ENCODE measurements at places on chromosomes 2 and 18.
A peak's percentile ranks its signal among the peaks of the same experiment; 100 is the strongest.

DNA sequence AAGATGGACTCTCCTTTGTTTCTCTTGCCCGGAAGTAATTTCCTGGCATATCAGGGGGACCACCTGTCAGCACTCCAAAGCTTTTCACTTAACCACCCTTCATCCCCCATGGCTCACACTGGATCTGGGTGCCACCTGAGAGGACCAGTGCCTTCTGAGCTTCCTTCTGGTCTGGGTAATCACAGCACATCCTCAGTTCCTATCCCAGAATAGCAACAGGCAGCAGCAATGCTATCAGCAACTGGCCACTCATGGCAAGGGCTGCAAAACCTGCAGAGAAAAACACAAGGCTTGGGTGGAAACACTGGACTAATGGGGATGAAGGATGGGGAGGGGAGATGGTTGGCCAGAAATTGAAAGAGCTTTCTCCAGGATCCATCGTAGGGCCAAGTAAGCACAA is 59.9 kb upstream of the STPG4 start:
- no peak for DNase-seq

DNA sequence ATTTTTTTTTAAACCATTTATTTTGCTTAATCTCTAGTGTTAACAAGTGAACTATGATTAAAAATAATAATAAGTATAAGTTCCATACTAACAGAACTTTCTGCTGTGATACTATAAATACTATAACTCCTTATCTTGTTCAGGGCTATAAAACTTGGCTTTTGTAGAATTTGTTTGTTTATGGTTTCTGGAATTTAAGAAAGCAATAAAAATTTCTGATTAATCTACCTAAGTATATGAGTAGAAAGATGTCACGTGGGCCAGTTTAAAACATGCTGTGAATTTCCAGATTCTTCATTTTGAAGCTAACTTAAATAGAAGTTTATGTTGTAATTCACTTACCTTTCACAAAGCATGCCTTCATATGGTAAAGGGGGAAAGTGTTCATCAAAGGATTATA is 1236.3 kb upstream of the ACVR2A start:
- DNase-seq: no peak

- DNase-seq: no peak
Measured at GRCh38 chr2:161046876-161047275, 113.4 kb upstream of the TANK start.

GRCh38 chr2:119068154-119068725 is 90.3 kb downstream of the C1QL2 start:
- DNase-seq: no peak

GRCh38 chr18:21000667-21001066 is 110.9 kb downstream of the ROCK1 start:
- DNase-seq: no peak

DNA sequence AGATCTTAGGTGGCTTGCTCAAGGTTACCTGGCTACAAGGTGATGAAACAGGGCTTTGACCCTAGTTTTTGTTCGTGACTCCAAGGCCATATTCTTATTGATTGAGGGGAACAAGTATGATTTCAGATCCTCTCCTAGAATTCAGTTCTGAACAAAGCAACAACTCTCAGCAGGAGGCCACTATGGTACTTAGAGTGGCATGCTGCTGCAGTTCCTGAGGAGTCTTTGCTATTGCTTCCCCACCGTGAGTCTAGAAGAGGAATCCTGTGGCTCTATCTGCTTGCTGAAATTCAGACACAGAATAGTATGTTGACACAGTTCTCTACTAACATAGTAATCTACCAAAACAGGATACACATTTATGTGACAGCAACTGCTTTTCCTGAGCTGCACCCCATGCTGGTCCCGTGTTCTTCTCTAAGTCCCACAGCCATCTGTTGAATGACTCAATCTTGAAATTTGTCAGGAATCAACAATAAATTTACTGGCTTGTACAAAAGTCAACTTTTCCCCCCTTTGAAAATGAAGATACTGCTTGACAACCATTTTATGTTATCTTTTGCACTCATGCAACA is 4.1 kb downstream of the TGFBRAP1 start:
- no peak for DNase-seq

- no peak for DNase-seq
Measured at GRCh38 chr2:211248841-211249240, 692.4 kb downstream of the CPS1 start.

DNA sequence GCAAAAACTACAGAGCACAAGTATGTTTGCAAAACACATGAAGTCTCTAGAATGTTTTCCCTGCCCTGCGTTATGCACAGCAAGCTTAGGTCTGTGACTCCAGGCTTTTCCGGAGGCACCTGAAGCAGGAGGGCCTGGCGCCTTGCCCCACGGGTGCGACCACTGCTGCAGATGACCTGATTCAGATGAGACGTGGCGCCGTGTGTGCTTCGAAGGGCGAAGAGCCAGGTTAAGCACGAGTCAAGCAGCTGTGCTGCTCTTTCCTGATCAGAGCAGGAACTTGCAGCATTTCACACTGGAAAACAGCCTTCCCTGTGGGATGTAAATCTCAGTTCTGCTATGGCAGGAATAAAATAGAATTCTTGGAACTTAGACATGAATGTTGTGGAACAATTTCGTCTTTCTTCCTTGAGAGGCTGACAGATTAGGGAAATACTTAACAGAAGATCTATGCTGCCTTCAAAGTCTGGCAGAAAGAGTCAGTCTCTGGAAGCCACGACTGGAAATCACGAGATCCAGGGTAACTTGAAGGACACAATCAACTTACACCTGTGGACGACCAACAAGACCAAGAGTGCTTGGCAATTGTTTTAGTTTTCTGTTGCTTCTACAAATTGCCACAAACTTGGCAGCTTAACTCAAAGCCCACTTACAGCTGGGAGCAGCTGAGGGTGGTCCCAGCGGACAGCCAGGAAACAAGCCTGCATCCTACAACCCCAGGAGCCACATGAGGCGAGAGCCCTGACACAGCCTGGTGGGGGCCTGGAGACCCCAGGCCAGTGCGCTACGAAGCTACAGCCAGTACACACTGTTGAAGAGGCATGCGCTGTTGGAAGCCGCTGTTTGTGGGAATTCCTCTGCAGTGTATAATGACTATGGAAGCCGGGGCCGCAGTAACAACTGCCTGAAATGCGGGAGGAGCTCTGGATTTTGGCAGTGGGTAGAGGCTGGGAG is 42.9 kb downstream of the EIPR1 start:
- DNase-seq: no peak

- no peak for DNase-seq
Measured at GRCh38 chr2:20596193-20596972, 54.5 kb downstream of the HS1BP3 start.

DNA sequence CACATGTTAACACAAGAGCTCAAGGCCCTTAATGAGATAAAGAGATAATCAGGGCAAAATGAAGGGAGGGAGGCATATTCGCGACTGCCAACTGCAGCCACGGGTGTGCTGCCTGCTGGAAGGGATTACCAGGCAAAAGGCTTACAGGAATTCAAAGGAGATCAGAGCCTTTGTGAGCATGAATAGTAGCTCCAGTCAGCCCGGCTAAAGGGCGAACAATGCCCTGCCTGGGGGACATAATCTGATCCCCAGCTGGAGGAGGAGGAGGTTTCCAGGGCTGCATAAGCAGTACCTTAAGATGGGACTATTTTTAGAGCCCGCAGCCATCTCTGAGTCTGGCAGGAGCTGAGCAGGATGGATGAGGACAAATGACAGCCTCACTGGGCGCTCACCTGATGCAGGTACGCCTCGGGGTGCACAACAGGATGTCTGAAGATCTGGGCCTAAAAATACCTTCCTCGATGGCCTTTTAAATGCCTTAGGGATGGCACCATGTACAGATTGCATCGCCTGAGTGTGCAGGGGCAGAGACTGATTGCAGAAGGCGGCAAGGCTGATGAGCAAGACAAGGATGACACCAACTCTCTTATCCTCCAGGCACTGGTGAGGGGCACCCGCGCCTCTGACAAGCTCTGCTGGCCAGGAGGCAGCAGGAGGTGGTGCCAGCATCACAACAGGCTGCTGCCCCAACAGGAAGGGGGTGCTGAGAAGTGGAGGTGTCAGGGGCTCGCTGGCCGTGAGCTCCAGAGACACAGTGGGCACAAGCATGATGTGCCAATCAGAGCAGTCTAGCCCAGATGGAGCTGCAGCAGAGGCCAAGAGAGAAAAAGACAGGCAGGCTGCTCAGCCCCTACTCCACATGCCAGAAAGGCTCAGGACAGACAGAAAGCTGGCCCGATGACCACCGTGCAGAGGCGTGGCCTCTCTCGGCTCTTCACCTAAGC is 111.4 kb downstream of the EIPR1 start:
- no peak for DNase-seq

- DNase-seq: no peak
Measured at GRCh38 chr18:8984131-8984721, 118.3 kb upstream of the NDUFV2 start.

GRCh38 chr2:178208817-178209216 is 14.5 kb downstream of the OSBPL6 start:
- DNase-seq: no peak

GRCh38 chr2:85015653-85016360 is 44.8 kb downstream of the KCMF1 start:
- DNase-seq: no peak

- no peak for DNase-seq
Measured at GRCh38 chr2:28707592-28707991, 44.0 kb upstream of the PPP1CB start.

- DNase-seq: no peak
Measured at GRCh38 chr2:23204685-23205242, 180.2 kb upstream of the KLHL29 start.

GRCh38 chr18:36187193-36187825 is at the start of gene MOCOS:
Gene MOCOS (plus strand): TSS chr18:36187497. CDS start chr18:36187540, 43 bp downstream.
- DNase-seq: peak; percentile 28

- no peak for DNase-seq
Measured at GRCh38 chr2:157333304-157334047, 7.9 kb upstream of the ERMN start.

GRCh38 chr2:95009412-95009811 is 16.1 kb upstream of the MAL start:
- no peak for DNase-seq

- no peak for DNase-seq
Measured at GRCh38 chr2:48819206-48819735, 63.7 kb upstream of the LHCGR start.

DNA sequence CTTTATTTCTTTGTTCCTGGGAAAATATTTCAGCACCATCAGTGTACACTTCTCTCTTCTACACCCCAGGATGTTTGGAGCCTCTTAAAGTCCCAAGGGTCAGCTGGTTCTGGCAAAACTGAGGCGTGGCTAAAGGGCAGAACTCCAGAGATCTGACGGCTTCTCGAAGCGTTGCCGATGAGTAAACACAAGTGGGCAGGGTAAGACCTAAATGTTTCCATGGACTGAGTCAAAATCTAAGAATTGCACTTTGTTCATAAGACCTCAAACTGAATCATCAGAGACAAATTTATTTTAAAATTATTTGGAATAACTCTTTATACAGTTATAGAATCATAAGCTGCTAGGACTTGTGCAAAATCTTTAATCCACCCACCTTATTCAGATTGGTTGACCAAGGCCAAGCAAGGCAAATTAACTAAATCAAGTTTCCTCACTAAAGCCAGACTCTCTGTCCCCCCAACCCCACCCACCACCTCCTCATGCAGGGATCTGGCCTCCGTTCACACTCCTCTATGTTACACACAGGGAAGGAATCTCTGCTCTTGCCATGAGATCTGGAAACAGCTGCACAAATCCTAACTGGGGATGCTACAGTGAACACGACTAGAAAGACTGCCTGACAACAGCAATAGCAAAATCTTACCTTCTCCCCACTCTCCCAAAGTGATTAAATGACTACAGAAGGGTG is 342.6 kb upstream of the KLHL29 start:
- no peak for DNase-seq

GRCh38 chr2:162838136-162838497 is 450 bp downstream of the KCNH7 start:
- DNase-seq: no peak

DNA sequence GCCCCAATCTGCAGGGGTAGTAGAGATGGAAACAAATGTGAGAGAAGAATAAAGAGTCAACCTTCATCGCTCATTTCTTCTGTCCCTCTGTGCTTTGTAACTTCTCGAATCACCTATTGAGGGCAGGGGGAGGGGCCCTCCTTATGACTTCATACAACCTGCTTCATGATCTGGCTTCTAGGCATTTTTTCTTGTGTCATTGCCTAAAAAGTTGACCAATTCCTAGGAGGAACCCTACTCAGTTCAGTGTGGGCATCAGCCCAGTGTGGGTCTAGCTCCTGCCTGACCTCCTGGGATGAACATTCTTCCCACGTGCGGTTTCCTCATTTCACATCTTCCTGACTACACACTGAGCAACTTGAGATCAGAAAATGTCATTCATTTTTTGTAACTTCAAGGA is 46.3 kb upstream of the CREB1 start:
- no peak for DNase-seq

DNA sequence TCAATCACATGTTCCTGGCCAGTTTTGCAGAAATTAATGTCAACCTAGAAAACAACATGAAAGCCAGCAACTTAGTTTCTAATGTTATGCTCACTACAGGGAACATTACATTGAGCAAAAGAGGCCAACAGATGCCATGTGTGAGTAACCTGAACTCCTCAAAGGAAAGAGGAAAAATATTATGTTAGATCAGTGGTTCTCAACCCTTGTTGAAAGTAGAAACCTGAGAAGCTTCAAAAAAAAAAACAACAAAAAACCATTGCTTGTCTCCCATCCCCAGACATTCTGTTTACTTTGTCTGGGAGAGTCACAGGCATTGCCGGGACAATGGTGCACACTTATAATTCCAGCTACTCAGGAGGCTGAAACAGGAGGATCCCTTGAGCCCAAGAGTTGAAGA is 57.7 kb downstream of the METTL4 start:
- no peak for DNase-seq

- DNase-seq: no peak
Measured at GRCh38 chr18:48472610-48473009, 63.4 kb upstream of the ZBTB7C start.

DNA sequence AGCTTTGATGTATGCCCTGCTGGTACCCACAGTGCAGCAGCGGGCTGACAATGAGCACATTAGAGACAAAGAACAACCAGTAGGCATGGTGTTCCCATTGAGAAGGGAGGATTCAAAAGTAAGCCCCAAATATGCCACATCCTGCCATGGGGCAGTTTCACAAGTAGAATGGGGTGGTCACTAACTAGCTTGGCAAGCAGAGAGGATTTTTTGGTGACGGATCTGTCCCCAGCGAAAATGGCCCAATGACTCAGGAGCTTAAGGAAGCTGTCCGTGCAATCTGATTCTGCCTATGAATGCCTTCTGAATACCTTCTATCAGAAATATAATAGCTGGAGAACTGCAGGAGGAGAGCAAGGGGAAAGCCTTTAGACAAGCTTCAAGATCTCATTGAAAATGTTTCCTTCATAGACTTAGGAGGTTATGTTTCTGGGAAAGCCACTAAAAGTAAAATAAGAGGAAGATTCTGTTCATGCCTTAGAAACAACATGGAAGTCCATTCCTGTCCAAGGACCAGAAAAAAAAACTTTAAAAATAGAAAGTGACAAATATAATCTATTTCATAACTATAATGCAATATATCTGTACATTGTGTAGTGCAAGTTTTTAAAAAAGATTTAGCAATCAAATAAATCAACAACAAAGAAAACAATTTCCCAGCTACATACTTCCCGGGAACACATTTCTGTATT is 117.5 kb upstream of the SLC14A2 start:
- DNase-seq: no peak

GRCh38 chr18:6755107-6755506 is 25.6 kb downstream of the ARHGAP28 start:
- no peak for DNase-seq

GRCh38 chr2:142880279-142880678 is 2.8 kb downstream of the KYNU start:
- DNase-seq: no peak

- no peak for DNase-seq
Measured at GRCh38 chr2:64718250-64718885, 64.7 kb upstream of the SERTAD2 start.

Data from CD4-positive, alpha-beta T cell treated with Interleukin-21 for 1 hour (primary cell).